ENCODE measurements at places on chromosomes 5 and 9.

- DNase-seq: no peak
These were observed 76.7 kb downstream of the MYO10 start for GRCh38 chr5:16859346-16859745.

GRCh38 chr9:89295400-89295799 is 15.6 kb upstream of the CKS2 start:
- no peak for DNase-seq

GRCh38 chr5:135016861-135017290 is 17.2 kb downstream of the PITX1 start:
- DNase-seq: no peak

- DNase-seq: no peak
These were observed 159.5 kb downstream of the FGF18 start for GRCh38 chr5:171578829-171579491.

DNA sequence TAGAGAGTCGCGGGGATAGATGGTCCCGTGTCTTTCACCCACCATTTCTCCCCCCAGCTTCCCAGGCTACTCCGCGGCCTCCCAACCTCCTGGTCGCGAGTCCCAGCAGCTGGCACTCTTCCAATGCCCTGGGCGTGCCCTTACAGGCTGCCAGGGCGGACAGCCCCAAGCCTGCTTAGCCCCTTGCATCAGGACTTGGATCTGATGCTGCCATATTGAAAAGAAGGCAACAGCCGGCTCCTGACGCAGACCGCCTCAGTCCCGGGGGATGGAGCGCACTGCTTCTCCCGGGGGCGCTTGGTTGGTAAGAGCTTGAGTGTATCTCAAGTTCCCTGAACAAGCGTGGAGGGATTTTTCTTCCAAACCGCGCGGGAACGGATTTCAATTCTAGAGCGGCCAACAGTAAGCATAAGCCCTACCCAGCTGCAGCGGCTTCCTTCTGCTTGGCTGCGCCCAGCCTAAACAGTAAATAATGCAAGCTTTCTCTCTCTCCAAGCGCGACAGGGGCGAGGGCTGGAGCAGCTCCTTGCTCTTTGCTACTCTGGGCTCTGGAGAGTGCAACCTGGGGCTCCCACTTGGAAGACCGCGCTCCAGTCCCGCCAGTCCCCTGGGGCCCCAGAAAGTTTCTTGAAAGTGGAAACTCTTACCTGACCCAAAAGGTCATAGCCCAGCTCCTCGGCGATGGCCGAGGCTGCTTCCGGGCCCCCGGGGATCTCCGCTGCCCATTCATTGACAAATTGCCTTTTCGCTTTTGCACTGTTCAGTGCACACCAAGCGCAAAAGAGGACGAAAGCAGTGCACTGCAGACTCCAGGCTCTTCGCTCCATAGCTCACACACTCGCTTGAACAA is 607 bp downstream of the PCSK1 start:
- no peak for DNase-seq

DNA sequence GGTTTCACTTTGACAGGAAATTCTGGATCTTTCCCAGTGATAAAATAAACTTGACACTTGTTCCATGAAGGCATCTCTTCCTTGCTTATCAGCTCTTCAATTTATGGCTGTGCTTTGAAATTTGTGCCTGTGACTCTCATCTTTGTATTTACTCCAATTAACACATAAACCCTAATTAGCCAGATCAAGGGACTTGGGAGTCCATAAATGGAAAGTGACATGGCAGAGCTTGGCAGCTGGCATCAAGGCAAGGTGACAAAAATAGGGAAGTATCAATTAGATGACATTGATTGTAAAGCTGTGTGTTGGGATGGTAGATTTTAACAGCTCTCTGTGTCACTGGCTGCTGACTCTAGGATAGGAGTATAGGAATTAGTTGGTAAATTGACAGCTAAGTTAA is 133.9 kb downstream of the PBX3 start:
- no peak for DNase-seq

- no peak for DNase-seq
These were observed 153.4 kb downstream of the SEC61B start for GRCh38 chr9:99375481-99375880.

DNA sequence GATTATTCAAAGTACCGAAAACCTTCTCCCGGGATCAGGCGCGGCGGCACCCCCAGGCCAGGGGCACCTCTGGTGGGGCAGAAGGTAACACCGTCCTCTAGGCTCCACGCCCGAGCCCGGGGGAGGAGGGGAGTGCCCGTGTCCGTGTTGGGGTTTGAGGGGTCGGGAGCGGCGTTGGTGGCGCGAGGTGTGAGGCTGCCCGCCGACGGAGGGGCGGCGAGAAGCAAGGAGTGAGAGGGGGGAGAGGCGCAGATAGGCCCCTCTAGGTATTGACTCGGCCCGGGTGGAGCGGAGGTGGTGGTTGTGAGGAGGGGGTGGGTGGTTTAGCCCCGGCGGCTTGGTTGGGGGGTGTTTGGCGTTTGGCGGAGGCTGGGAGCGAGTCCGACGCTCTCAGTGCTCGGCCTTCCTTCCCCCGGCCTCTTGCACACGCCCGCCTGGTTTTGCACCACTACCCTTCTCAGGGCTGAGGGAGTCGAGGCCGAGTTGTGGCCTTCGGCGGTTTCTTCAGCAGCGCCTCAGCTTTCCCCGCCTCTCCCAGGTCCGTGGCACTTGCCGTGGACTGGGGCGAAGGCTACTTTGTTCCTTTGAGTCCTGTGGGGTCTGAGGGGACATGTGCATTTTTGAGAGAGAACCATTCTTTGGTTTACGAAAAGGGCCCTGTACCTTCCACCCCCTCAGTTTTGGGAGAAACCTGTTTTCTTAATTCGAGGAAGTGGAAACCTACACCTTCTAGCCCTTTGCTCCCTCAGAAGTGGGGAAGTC is 450 bp downstream of the GPBP1 start:
- no peak for DNase-seq

GRCh38 chr9:130948266-130948665 is 9.2 kb upstream of the FIBCD1 start:
- DNase-seq: no peak

DNA sequence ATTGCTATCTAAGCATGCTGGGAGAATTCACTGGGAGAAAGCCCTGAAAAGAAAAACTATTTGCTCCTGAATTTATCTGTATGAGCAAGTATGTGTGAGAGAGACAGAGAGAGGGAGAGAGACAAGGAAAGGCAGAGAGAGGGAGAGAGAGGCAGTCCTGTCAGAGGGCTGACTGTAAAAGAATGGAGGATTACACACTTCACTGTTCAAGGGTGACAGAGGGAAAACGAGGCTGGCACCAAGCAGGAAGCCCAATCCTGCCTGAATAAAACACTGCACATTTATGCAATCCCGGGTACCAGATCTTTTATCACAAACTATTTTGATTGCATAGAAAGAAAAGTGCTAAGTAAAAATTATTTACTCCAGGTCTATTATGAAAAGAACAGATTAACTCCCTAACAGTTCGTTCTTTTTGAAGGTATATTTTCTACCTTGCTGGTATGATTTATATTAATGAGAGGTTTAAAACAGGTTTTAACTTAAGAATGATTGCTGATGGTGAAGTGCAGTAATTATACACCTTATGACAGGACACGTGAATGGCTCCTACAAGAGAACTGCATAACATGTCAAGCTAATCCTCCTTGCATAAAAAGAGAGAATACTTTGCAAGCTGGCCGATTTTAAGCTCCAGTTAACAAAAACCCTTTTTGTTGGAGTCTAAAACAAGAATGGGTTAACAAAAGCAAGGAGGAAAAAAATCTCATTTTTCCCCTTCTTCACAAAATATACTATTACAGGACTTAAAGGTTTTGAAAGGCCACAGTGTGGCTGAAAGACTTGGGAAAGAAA is 82.5 kb downstream of the NFIB start:
- no peak for DNase-seq

GRCh38 chr9:109918339-109919163 is 138.6 kb downstream of the PALM2AKAP2 start:
- no peak for DNase-seq

GRCh38 chr5:159552751-159553150 is 222.5 kb upstream of the IL12B start:
- DNase-seq: no peak

DNA sequence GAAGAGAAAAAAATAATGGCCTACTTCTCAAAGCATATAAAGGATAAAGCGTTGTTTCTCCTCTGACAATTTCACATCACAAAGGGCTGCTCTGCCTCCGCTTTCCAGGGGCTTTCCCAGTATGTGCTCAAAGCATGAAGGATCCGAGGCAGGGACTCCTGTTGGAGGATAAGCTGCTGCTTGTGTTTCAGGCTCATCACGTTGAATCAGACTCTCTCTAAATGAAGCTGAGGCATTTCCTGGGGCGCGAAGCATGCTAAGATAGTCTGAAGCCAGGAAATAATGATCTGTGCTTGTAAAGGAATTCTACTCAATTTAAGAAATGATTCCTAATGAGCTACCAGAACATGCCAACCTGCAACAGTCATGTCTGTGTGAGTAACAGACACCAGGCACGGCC is 97.5 kb downstream of the MARCHF11 start:
- no peak for DNase-seq

GRCh38 chr9:124392871-124393460 is 22.3 kb downstream of the PSMB7 start:
- DNase-seq: no peak

GRCh38 chr5:40397091-40397490 is 282.6 kb upstream of the PTGER4 start:
- DNase-seq: no peak

GRCh38 chr5:36374266-36374862 is 72.7 kb upstream of the RANBP3L start:
- no peak for DNase-seq

GRCh38 chr9:84891924-84892323 is 222.4 kb downstream of the NTRK2 start:
- no peak for DNase-seq

GRCh38 chr5:133916479-133916878 is 51.9 kb downstream of the C5orf15 start:
- no peak for DNase-seq

DNA sequence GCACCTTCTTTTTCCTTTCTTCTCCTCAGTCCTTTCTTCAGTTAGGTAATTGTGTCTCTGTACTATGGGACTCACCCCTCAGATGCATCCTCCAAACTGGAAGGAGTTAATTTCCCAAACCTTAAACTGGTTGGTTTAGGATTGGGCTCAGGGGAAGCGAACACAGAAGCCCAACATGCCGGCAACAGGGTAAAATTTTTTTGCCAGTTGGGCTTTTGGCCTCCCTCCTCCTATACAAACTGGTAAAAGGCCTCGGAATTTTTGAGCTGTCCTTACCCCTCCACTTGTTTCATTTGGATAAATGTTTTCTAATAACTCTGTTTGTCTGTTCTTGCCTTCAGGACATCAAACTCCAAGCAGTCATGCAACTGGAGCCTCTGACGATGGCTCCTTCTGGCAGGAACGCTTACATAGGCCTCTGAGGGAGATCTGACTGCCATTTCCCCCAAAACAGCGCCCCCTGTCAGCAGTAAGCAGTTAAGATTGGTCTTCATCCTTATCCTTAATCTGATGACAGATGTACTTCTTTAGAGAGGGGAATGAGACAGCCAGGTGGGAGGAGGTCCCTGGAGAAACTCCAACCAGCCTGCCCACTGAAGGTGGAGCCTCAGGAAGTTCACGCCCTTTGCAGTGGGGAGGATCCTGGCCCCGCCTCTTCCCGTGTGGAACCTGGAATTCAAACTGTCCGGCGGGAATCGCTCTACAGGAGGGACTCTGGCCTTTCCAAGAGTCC is 57.8 kb upstream of the SPINK5 start:
- DNase-seq: no peak

DNA sequence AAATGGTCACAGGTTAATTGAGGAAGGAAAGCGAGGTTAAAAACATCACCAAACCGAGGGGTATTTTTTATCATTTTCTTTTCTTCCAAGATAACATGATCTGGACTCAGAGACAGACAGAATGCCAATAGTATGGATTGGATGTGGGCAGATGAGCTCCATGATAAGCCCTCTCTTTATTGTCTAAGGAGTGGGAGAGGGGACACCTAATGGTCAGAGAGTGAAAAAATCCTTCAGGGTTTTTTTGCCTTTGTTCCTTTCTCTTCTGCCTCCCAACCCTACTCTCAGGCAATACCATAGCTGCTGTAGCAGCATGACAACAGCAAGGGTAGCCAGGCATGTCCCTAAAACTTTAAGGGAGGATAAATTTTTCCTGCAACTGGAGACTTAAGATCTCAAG is 94.7 kb downstream of the DIRAS2 start:
- no peak for DNase-seq

DNA sequence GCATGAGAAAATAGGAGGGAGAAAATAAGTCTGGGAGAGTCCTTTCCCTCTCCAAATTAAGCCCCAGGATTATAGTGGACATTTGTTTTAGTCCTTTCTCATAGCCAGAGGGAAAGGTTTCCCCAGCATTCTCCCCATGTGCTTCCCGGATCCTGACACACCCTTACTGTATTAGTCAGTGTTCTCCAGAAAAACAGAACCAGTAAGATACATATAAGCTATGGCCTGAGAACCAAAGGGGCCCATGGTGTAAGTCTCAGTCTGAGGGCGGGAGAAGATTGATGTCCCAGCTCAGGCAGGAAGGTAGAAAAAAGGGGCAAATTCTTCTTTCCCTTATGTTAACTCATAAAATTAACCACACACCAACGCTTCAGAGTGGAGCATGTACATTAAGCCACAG is 25.6 kb upstream of the SPATA31D4 start:
- no peak for DNase-seq

- DNase-seq: no peak
These were observed 52.2 kb upstream of the SPINK5 start for GRCh38 chr5:148011398-148012137.

- no peak for DNase-seq
These were observed 2.3 kb downstream of the DENND4C start for GRCh38 chr9:19232823-19233194.

DNA sequence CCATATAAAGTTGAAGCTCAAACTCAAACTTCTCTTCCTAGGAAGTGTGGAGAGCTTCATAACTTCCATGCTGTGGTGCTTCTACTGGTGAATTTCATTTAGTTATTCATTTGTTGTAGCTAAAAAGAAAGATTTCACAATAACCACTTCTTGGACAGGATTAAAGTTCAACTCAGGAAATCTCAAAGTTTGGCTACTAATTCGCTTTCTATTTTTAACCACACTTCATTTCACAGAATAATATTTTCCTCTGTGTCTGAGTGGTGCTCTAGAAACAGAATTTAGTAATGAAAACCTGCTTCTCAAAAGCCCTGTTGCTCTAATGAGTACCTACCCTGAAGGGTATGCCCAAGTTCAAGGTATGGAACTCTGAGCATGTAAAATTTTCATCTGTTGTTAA is 73.9 kb downstream of the ACTBL2 start:
- no peak for DNase-seq

GRCh38 chr5:50967563-50968355 is 301.3 kb downstream of the PARP8 start:
- DNase-seq: no peak

DNA sequence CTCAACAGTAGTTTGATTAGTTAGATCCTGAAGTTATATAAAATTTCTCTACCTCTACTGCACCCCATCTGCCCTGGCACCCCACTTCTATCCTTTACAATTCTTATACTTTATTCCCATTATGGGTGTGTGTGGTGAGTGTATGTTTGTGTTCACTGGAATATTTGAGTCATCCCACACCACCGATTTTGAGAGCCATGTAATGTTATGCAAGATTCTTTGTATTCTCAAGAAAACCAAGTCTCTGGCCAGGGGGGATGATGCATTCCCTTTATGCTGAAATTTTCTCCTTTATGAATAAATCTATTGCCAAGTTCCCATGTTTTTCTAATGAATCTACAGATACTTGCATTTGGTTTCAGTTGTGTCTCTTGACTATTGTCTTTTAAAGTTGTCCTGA is 266.8 kb downstream of the ARHGEF28 start:
- DNase-seq: no peak

Measured in stimulated activated CD8-positive, alpha-beta memory T cell treated with anti-CD3 and anti-CD28 coated beads, Interleukin-15, amount 100 ng/mL, for 4 hours (primary cell).